OCI-LY7 (cell line): ENCODE measurements at places on chromosomes 16 and 17. TPM values are rescaled to one million over a fixed set of nuclear protein-coding genes. Genes with fewer than 3 reads are reported as not detected.

The SMCR8 gene
- 16.1 and 16.3 TPM in 2 replicates for total RNA-seq

The CSH1 gene
- not detected in 2 replicates for total RNA-seq

The PMFBP1 gene
- 2.0 and 4.9 TPM in 2 replicates for total RNA-seq

The TNFRSF13B gene
- total RNA-seq: 5.7 and 7.5 TPM in 2 replicates

The PRDM7 gene
- total RNA-seq: not detected in 2 replicates

The CES1 gene
- not detected in 2 replicates for total RNA-seq

The C17orf50 gene
- total RNA-seq: not detected in 2 replicates

The CFDP1 gene
- total RNA-seq: 55.4 and 57.6 TPM in 2 replicates

The TEX2 gene
- 12.4 and 13.9 TPM in 2 replicates for total RNA-seq

- peak; percentile 25 for DNase-seq
These were observed 36.0 kb upstream of the ICAM2 start for GRCh38 chr17:64056269-64057005.

DNA sequence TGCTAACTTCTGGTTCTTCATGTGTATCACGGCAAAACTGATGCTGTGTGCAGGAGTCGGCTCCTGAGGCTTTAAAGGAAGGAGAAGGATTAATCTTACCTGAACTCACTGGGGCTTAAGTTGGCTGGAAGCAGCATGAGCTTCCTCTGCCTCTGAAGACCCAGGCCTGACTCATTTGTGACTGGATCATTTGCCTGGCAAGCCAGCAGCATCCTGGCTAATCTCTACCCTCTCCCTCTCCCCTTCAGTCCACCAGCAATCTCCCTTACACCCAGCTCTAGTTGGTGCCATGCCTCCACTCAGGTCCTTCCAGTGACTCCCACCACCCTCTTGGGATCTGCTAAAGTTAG is 150.3 kb downstream of the IRX3 start:
- DNase-seq: no peak

- peak; percentile 47 for DNase-seq
These were observed 17.6 kb upstream of the PEMT start for GRCh38 chr17:17609121-17609520.

DNA sequence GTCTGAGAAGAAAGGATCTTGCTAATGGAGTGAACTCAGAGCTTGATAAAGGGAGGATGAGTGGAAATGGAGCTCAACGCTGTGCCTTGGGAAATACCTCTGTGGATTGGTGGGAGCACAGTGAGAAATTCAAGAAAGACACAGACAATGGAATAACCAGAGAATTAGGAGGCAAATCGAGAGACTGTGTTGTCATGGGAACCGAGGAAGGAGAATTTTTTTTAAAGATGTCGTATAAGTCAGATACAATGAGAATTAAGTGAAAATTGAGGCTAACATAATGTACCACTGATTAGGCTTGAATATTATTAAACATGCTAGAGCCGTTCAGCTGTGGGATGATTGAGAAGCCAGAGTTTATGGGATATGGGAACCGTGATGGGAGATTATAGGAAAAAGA is 134.2 kb downstream of the PRKCA start:
- DNase-seq: no peak

DNA sequence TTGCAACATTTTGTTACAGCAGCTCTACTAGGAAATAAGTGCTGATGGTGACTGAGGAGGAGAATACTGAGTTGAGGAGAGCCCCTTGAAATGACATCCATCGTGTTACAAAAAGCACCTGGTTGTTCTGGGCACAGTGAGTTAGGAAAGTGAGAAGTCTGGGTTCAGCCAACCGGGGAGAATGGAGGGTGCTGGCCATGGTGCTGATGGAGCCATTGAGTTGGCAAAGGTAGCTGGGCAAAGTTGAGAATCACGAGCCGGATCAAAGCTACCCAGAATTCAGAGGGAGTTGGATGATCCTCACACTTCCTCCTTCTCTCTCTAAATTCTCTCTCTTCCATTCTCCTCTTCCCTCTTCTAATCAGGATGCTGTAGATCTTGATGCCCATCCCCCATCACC is 35.0 kb upstream of the ASIC2 start:
- no peak for DNase-seq

- peak; percentile 85 for DNase-seq
These were observed 13.1 kb upstream of the SREBF1 start for GRCh38 chr17:17849845-17850373.

DNA sequence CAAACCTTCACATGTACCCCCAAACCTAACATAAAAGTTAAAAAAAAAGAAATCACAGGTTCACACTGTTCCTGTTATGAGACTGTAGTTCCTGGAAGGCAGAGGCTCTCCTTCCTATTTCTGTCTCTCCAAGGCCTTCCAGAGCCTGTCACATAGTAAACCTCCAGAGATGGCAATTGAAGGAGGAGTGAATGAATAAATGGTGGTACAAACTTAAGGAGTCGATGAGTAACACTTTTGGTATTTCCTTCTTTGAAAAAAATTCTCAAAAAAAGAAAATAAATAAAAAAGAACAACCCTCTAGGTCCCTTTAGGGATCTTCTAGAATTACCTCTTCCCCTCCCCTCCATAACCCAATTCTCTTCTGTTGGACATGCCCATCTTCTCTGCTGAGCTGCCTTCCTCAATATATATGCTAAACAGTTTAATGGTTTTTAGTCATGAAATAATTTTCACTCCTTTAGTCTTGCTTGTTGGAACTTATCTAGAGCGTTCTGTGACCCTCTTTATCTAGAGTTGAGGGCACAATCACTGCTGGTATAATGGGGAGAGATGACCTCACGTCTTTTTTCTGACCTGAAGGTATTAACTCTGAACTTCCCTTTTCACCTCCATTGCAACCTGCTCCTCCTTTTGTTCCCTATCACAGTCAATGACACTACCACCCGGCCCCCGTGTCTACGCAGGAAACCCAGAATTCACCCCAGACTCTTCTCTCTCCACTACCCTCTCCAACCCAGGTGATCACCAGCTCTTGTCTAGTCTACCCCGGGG is 1.7 kb upstream of the TAF15 start:
- DNase-seq: no peak

DNA sequence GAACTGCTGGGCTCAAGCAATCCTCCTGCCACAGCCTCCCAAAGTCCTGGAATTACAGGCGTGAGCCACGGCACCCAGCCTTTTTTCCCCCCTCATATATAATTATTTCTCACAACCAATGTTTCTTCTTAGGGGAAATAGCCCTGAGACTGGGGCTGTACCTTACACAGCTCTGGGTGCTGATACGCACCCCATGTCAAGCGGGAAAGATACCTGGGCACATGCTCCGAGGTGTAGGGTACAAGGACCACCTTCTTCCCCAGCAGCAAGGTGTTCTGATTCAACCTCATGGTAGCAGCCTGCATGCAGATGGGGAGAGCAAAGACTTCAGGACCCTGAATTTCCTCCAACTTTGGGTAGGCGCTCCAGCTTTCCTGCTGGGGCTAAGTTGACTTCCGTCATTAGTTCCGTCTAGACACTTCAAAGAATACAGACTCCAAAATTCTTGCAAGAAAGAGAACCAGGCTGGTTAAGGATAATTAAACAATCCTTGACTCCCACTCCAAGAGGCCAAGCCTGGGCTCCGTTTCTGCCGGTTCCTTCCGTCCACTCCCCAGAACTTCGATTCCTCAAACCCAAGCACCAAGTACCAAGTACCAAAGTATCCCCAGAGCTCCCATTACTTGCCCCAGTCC is 619 bp downstream of the NAT9 start:
- no peak for DNase-seq

GRCh38 chr17:77444984-77445759 is 304.4 kb downstream of the SEC14L1 start:
- peak; percentile 97 for DNase-seq
